ENCODE measurements at places on chromosomes 16 and 17. TPM values are rescaled to one million over a fixed set of nuclear protein-coding genes. Genes with fewer than 3 reads are reported as not detected.

The ARL2BP gene
- 65.3 TPM for total RNA-seq

The SLX1B gene
- 22.5 TPM for total RNA-seq

The GUCY2D gene
- total RNA-seq: under 0.01 TPM

The HOXB9 gene
- not detected for total RNA-seq

The VMO1 gene
- total RNA-seq: 0.11 TPM

The TNFSF13 gene
- total RNA-seq: 0.44 TPM

The ZNF18 gene
- 12.4 TPM for total RNA-seq

The LDHD gene
- 2.1 TPM for total RNA-seq

The KCNG4 gene
- total RNA-seq: not detected

The TMEM238L gene
- total RNA-seq: not detected

The C1QTNF1 gene
- 21.0 TPM for total RNA-seq

The RGS9 gene
- total RNA-seq: 2.2 TPM

The ITGAL gene
- not detected for total RNA-seq

The WNT3 gene
- total RNA-seq: 0.62 TPM

The CNGB1 gene
- not detected for total RNA-seq

The MYO1D gene
- total RNA-seq: 35.2 TPM

The SDR42E1 gene
- total RNA-seq: 0.22 TPM

The MEIOB gene
- total RNA-seq: 0.50 TPM

The HBM gene
- total RNA-seq: not detected

The LITAFD gene
- not detected for total RNA-seq

The SMPD3 gene
- total RNA-seq: 0.12 TPM

The RGS11 gene
- 4.2 TPM for total RNA-seq

The ARHGAP23 gene
- total RNA-seq: 57.9 TPM

All from uterine smooth muscle cell (primary cell).